ENCODE measurements at places on chromosomes 2 and 18.

- no peak for DNase-seq
Measured at GRCh38 chr18:79935499-79935898, 16.0 kb downstream of the SLC66A2 start.

GRCh38 chr2:25877431-25878360 is 591 bp downstream of the ASXL2 start:
- DNase-seq: peak; percentile 64

GRCh38 chr2:112798979-112799975 is 15.0 kb upstream of the IL1A start:
- no peak for DNase-seq

DNA sequence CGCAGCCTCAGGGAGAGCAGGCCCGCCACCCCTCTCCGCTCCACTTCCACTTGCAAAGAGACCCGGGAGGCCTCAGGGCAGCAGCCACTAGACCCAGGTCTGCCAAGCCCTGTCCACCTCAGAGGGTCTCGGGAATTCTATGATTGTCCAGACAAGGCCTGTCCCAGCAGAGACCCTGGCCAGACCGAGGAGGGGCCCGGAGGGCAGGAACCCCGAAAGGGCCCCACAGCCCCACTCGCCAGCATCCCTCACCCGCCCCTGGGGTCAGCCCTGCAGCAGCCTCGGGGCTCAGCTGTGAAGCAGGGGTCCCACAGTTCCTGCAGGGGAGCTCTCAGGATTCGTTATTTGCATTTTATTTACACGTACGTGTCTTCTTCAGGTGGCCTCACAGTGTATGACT is 269.5 kb downstream of the EIPR1 start:
- no peak for DNase-seq

DNA sequence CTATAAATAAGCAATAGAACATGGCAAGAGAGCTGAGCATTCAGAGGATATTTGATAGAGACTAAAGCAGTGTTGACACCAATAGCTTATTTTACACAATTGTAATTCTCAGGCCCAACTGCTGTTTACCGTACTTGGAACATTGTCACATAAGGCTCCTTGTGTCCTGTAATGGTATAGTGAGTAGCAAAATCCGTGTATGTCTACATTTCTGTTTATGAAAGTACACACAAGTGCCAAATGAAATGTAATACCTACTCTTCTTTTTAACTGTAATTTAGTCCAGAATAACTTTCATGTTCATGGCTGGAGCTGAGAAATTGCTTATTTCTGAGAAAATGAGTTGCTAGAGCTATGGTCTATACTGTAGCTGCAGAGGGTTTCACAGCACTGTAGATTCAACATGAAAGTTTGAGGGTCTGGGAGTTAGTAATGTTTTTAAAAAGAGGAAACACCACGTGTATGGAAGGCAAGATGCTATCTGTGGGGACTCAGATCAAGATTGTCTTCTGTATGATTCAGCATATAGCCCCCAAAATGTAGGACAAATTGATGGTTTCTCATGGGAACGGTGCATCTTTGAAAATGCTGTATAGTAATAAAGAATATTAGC is 110.2 kb upstream of the NOSTRIN start:
- no peak for DNase-seq

GRCh38 chr2:234302664-234302991 is 194.3 kb downstream of the ARL4C start:
- DNase-seq: no peak

DNA sequence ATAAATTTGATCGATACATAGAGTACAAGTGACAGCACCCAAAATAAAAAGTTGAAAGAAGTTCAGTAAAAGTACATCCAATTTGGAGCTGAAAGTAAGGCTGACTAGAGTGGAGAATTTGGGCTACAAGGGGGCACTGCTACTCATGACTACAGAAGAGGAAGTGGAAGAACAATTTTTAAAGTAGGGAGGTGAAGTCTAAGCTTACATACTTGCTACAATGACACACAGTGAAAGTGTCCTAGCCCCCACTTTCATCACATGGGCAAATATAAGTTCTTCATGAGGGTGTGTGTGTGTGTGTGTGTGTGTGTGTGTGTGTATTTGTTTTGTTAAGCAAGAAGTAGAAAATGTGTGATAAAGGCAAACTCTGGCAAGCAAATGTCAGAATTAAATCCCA is 45.7 kb downstream of the MAP3K2 start:
- no peak for DNase-seq

DNA sequence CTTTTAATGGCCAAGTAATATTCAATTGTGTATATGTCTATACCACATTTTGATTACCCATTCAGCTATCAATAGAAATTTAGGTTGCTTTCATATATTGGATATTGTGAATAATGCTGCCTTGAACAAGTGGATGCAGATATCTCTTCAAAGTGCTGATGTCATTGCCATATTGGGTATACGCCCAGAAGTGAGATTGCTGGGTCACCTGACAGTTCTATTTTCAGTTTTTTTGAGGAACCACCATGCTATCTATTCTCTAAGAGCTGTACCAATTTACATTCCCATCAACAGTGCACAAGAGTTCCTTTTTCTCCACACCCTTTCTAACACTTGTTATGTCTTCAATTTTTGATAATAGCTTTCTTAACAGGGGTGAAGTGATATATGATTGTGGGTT is 306.9 kb downstream of the ZNF516 start:
- DNase-seq: no peak

DNA sequence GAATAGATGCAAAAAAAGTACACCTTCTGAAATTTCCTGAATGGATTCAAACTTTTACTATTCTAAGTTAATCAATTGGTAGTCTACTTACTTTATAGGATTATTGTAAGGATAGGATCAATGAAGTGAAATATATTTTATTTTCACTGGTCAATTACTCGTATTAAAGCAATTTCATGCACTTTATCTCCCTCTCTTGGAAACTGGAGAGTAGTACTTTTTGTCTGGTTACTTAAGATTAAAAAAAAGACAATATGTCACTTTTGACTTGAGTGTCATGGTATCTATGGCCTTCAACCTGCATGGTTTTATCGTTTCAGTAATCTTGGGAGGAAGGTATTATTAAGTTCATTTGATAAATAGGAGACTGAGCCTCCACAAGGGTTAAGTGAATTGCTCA is 1.0 kb upstream of the KYNU start:
- DNase-seq: no peak

DNA sequence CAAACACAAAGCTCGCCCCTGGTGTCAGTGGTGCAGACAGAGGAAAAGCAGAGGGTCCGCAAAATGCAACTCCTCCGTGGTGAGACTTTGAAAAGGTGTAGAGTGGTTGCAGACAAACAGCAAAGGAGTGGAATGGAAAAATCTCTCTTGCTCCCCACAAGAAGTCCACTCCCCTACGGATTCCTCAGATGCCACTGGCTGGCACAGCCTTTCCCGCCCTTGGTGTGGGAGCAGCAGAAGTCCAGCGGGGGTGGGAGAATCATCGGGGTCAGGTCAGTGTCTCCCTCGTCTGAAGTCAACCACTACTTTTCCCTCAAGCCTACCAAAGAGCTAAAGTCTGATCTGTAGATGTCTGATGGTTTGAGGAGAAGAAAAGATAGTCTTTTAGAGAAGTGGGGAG is 22.3 kb upstream of the B3GNT7 start:
- DNase-seq: no peak

GRCh38 chr2:187783446-187783845 is 229.2 kb upstream of the TFPI start:
- DNase-seq: no peak

GRCh38 chr18:62664414-62664813 is 50.9 kb upstream of the PHLPP1 start:
- DNase-seq: no peak

DNA sequence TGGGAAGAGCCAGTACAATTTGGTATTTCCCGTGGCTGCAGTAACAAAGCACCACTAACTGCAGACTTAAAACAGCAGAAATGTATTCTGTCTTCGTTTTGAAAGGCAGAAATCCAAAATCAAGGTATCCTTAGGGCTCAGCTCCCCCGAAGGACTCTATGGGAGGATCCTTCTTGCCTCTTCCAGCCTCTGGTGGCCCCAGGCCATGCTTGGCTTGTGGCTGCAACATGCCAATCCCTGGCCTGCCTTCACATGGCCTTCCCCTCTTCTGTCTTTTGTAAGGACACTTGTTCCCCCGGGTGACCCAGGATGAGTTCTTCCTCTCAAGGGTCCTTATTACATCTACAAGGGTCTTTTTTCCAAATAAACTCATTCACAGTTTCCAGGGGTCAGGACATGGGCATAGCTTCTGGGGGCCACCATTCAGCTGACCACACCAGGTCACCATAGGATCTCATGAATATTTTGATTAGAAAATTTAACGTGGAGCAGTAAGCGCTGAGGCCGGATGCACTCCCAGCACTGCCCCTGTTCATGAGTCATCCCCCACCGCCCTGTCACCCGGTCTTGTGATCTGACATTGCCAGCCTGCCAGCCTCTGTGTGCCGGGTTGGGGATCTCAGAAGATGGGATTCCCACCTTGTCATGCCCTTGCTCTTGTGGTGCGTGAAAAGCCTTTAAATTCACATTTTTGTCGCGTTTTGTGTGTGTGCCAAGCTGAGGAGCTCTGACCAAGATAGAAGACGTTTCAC is 61.2 kb upstream of the B3GNT7 start:
- no peak for DNase-seq

GRCh38 chr2:176085120-176085788 is 1.5 kb upstream of the EVX2 start:
- no peak for DNase-seq

DNA sequence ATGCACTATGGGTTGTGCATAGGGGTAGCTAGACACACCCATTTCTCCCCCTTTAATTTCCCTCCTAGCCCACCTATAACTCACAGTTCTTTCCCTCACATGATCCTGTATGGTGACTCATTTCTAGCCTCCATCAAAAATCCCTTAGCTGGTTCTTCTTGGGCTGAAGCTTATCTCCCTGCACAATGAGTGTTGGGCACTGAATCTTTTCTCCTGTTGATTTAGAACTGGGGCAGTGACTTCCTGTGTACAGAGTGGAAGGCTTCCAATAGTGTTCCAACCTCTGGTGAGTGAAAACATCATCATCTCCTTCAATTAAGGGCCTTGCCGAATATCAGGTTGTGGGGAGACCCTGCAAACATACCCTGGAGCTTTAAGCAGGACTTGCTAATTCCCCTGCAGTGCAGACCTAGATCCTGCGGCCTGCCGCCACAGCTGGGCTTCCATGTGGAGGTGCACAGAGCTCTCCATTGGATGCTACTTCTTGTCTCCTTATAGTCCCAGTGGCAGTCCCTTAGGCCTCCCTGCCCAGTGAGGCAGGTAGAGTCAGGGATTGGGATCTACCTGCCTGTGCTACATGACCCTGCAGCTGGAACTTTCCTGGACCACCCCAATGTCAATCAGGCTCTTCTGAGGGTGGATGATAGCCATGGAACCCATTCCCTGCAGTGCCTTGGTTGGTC is 121.8 kb downstream of the PLB1 start:
- DNase-seq: no peak

GRCh38 chr2:237043866-237044265 is 41.8 kb upstream of the COPS8 start:
- DNase-seq: no peak

DNA sequence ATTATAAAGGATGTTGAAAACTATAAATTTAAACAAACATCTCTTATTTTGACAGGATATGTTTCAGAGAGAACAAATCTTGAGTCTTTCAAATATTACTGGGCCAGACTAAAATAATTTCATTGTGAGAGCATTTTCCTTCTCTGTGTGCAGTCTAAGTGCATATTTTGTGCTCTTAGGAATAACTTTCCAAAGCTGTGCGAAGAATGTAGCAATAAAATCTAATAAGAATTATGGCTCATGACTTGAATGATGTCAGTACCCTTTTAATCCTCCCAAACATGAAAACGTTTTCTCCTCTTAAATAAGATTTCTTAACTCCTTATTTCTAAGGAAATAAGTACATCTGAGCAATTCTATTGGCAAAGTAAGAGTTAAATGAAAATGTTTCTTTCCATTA is 76.2 kb upstream of the EFEMP1 start:
- DNase-seq: no peak

GRCh38 chr18:47898696-47899095 is 31.8 kb downstream of the SMAD2 start:
- DNase-seq: no peak

DNA sequence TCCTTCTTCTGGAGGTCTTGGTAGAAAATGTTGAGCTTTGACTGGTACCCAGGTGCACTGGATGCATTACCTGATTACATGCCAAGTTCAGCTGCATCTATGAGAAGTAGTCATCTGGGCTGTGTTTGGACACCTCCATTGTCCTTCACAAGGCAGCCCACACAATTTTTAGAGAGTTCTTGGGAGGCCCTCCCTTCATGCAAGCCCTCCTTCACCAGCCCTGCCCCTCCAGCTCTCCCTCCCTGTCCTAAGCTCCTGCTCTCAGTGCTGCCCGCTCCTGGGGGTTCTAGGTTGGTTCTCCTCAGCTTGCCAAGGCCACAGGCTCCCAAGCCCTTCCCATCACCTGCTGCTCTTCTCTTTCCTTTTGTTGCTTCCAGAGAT is 148.7 kb downstream of the DYSF start:
- DNase-seq: no peak

DNA sequence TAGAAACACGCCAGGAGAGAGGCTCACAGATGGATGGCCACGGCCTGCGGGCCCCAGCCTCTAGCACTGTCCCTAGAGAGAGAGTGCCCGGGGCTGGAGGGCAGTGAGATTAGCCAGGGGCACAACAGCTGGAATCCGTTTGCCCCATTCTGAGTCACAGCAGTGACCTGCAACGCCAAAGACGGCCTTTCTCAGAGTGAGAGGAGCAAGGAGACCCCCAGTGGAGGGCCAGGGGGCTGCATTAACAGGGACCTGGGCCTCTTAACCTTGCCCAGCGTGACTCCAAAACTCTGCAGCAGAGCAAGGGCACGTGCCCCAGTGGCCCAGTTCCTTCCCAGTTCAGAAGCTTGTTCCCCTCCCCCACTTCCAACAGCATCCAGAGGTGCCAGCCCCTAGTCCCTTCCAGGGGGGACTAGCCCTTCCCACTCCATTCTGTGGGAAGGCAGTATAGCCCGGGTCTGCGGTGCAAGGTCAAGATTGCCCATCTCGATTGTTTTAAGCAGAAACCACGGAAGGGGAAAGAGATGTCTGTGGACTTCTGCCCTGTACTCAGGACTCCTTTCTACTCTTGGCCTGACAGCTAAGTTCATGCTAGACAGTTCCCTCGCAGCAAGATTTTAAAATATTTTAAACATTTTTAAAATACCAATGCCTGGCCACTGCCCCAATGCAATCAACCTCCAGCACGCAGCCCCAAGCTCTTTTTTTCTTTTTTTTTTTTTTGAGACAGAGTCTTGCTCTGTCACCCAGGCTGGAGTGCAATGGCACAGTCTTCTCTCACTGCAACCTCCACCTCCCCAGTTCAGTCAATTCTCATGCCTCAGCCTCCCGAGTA is 50.9 kb upstream of the BIN1 start:
- no peak for DNase-seq

- no peak for DNase-seq
Measured at GRCh38 chr2:230505162-230505561, 89.2 kb downstream of the SP100 start.

- DNase-seq: no peak
Measured at GRCh38 chr2:66467718-66468117, 32.8 kb downstream of the MEIS1 start.

DNA sequence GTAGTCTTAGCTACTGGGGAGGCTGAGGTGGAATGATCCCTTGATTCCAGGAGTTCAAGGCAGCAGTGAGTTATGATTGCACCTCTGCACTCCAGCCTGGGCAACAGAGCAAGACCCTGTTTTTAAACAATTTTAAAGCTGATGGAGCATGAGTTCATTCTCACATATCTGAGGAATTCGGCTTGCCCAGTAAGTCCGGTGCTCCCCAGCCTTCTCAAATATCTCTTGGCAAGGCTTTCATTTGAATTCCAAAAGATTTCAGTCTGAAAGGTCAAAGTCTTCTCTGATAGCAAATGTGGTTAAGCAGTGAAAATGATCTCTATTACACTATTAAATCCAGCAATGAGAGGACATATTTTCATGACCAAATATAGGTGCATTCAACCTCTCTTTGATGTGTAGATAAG is 27.9 kb downstream of the PIEZO2 start:
- no peak for DNase-seq
